Epithelial cell of prostate (primary cell): ENCODE measurements at places on chromosomes 12 and 14.

DNA sequence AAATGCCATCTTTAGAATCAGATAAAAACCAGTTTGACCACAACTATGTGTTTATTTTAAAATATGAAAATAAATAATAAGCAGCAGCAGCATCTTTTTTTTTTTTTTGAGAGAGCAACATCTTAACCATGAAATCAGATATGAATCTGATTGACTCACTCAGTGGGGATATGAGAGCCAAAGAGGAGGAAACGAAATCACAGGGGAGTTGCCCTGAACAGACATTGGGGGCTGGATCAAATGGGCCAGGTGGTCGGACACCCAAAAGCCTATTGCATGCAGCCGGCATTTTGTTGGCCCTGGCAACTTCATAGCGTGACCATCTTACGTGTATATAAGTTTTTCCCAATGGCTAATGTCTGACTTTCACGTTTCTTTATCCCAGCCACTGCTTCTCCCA is 321.1 kb downstream of the NPAS3 start:
- no peak for DNase-seq

- DNase-seq, result no peak
These were observed 27.2 kb downstream of the CPM start for GRCh38 chr12:68905733-68906132.

GRCh38 chr12:120265473-120266179 is at the start of gene PXN:
Gene PXN (minus strand): TSS chr12:120265730. CDS start chr12:120265629, 101 bp downstream.
- no peak for DNase-seq

DNA sequence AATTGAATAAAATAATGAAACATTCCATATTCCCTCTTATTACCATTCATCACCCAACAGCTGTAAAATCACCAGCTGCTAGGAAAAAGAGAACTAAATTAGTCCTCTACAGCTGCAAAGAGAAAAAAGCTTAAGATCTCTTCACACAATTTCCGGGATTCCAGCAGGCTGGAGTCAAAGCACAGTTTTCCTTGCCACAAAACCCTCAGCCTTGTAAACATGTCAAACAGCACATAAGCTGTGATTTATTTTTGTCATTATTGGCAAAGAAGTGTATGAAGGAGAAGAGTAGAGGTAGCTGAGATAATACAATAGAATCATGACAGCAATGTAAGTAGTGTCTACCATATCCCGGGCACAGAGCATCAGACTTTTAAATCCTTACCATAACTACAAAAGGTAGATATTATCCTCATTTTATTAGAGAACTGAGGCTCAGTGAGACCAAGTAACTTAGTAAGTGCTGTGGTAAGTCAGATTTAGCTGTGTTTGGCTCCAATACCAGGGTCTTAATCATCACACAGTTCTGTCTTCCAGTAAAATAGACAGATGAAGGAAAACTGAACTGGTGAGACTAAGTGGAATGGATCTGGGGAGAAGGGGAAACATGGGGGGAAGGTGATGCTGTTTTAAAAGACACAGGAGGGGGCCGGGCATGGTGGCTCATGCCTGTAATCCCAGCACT is 57.3 kb downstream of the NTN4 start:
- DNase-seq, result peak; percentile 68

DNA sequence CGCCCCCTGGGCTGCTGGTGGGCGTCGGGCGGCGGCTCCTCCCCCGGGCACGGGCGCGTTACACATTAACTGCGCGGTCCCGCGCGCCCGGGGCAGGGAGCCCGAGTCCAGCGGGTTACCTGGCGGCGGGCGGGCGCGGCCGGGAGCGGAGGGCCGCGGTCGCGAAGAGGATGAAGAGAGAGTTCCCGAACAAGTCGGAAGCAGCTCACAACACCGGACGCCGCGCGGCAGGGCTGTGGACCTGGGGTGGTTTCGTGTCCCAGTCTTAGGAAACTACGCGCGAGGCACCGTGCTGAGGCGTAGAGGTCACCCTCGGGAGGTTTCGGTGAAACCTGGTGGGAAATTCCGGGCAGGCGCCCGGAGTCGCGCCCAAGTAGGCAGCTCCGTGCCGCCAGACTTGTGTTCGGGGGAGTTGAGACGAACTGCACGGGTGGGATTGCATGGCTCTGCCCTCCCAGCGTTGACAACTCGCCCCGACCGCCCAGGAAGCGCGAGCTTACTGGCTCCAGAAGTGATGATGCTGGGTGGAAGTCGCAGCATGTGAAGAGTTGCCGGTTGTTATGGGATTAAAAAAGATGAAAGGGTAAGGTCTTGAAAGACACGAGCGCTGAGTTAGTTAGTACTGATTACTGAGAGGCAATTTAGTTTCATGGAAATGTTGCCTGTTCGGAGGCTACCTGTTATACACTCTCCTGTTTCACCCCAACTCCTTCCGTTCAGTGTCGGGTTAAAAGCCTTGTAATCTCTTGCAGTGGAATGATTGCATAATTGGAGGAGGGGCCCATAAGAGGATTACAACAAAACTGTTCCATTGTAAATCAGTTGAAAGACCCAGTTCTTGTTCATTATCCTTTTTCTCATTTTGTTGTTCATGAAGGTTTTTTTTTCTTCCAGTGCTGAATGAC is 879 bp downstream of the RAB3IP start:
- no peak for DNase-seq

DNA sequence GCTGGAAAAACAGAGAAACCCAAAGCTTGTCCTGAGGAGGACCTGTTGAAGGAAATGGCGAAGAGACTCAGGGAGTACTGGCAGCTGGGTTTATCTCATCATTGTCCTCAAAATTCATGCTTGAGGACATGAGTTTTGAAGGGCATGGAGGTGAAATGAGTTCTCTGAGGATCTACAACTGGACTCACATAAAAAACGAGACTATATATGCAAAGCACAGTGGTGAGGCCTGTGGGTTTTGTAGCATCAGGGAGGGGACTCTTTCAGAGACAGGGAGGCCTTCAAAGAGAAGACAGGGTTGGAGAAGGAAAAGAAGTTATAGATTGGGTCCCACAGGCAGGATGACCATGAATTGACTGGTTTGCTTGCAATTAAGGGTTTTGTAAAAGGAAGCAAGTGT is 71.3 kb upstream of the SCN8A start:
- no peak for DNase-seq

DNA sequence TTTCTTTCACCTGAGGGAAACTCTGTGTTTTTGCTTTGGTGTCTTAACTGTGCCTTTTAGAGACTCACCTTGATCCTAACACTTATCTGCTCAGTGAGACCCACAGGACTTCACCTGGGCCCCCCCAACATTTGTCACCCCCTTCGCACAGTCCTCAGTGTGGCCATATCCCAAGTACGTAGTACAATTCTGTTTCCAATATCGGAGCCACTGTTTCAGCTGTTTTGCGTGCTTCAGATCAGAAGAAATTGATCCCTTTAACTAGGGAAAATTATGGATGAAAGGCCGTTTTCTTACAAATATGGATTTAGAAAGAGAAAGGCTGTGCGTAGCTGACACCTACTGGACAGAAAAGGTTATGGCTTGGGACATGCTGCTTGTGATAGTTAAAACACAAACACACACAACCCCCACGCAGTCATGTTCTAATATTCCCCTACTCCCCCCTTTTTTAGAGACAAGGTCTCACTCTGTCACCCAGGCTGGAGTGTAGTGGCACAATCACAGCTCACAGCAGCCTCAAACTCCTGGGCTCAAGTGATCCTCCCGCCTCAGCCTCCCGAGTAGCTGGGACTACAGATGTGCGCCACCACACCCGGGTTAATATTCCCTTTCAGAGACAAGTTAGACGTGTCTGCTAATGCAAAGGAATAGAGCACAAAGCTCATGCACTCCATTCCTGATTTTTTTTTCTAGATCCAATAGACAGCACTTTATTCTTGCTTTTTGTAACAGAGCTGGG is 3.6 kb upstream of the SLC7A8 start:
- DNase-seq, result no peak

GRCh38 chr12:11655842-11656241 is 6.4 kb downstream of the ETV6 start:
- DNase-seq, result no peak

DNA sequence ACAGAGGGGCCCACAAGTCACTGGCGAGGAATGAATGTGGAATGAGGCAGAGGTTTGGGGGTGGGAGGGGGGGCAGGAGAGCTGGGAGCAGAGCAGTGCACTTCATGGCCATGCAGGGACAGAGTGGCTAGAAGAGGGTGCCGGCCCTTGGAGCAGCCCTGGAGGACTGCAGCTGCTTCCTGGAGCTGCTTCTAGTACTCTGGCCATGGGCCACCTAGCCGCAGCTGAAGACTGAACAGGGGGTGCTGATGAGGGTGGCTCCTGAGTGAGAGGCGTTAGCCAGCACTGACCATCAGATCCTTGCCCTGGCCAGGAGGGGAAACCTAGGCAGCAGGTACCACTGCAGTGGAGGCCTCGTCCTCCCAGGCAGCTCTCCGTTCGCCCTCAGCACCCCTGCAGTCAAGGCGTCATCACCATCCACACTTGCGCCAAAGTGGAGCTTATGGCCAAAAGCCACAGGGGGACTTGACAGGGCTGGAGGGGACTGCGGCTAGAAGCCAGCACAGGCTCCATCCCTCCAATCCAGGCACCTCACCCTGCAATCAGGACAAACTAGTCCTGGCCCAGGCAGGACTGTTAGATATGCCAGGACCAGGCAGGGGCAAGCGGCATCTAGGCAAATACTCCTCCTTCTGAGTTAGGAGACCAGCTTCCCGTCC is 16.4 kb downstream of the OTUB2 start:
- no peak for DNase-seq

DNA sequence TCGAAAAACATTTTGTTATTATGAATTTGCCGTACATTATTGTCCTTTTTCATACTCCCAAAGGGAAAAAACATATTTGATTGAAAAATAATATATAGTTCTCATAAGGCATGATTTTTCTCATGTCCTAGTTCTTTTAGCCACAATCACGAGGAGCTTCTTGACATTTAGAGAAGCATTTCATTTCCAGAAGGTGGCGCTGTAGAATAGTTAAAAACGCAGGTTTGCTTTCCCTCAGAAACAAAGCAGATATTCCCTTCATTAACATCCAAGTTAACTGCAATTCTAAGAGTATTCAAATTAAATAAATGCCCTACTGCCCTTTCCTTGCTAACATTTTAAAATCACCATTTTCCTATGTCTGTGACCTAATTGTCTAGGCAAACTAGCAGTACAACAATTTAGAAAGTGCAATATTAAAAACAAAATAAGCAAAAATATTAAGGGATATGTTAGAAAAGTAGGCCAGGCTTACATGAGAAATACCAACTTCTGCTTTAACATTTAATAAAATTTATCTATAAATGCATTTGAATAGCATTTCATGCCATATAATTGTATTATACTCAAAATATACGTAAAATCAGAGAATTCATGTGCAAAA is 10.9 kb upstream of the PIK3C2G start:
- DNase-seq, result no peak

DNA sequence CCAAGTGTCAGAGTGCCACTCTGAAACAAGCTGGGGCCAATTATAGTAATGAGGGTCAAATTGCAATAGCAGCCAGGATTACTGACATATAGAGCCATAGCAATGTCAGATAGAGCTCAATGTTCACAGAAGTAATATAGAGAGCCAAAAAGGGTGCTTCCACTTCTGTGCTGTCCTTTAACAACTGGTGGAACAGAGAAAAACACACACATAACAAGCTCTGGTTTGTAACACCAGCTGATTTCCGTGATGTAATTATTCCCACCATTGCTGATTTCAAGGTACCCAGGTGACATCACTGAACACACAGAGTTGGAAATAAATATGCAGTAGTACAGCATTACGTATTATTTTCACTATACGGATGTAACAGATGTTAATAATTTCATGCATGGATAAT is 3.0 kb upstream of the CLEC2B start:
- DNase-seq, result no peak

DNA sequence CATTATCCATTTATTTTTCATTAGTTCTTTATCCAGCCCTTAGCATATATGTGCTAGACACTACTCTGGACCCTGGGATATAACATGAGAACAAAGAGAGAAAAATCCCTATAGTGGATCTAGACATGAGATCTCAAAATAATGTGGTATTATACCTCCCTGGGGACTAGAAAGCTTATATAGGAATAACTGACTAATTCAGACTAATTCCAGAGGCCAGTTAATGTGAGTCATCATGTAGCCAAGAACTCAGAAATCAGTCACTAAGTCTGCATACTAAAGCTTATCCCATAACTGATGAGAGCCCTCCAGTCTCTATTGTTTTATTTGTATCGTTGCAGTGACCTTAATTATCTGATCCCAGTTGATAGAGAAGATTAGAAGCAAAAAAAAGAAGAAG is 267.1 kb upstream of the RGS6 start:
- no peak for DNase-seq

GRCh38 chr12:88469154-88469553 is 111.1 kb downstream of the KITLG start:
- no peak for DNase-seq

- no peak for DNase-seq
These were observed 56.3 kb downstream of the ASCL1 start for GRCh38 chr12:103013741-103014300.

DNA sequence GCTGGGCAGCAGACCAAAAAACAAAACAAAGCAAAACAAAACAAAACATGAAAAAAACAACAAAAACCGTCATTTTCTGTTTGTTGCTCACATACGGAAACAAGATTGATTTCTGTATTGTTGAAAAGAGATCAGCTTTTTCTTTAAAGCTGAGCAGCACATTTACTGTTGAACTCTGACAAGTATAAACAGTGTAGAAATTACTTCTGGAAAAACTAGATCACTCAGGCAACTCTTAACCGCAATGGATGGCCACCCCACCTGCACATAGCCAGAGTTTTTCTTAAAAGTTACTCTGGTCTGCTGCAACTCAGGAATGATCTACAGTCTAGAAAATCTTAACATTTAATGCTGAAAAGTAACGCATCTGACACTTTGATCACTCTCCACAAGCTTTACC is 80.9 kb downstream of the PPM1H start:
- DNase-seq, result no peak

DNA sequence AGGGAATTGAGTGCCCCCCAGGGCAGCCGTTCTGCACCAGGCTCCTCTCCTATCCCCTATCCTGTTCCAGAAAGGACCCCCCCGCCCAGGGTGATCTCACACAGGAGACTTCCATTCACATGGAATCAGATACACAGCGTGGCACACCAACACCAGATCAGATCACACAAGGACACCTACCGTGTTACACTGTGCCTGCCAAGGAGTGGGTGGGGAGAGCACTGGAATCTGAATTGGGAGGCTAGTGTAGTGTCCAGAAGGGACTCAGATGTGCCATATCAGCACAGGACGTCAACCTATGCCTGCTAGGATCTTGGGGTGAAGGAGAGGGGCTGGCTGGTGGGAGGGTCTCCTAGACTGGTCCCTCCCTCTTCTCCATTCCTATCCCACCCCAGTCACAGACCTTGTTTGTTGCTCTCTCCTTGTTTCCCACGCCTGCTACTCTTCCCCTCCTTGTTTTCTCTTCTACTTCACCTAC is 2.3 kb downstream of the PTMS start:
- DNase-seq, result no peak

- DNase-seq, result no peak
These were observed 1.6 kb downstream of the MMP14 start for GRCh38 chr14:22837750-22838538.

GRCh38 chr12:65977384-65977783 is 153.1 kb downstream of the HMGA2 start:
- no peak for DNase-seq
